ENCODE measurements at places on chromosomes 12 and 14.
A peak's percentile ranks its signal among the peaks of the same experiment; 100 is the strongest.

DNA sequence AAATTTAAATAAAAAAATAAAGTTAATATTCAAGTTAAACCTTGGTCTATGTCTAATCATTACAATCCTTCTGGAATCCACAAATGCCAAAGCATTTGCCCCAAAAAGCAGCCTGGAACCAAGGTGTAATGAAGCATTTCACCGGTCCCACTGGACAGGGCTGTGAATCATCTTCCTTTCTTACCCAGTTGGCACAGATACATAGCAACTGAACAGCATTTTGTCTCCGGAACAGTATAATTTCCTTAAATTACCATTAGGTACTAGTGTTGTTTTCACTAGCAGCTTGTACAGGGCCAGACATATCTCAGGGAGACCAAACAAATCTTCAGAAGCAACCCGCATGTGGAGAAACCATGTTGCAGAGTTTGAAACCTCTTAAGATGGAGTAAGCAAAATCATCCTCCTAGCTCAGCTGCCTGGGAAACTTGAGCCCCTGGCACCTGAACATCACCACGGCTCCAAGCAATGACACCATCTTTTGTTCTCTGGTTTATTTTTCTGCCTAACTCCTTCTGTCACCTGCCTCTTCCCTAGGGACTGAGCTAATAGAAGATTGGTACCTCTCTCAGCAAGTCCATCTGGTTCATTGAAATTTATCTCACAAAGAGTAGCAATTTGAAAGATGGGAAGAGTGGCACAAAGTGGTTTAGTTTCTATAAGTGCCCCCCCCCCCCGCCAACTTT, 17.9 kb upstream of the MDM1 start:
- DNase-seq = no peak

GRCh38 chr12:9809338-9809737, 17.9 kb upstream of the KLRF1 start:
- DNase-seq = peak; percentile 49

DNA sequence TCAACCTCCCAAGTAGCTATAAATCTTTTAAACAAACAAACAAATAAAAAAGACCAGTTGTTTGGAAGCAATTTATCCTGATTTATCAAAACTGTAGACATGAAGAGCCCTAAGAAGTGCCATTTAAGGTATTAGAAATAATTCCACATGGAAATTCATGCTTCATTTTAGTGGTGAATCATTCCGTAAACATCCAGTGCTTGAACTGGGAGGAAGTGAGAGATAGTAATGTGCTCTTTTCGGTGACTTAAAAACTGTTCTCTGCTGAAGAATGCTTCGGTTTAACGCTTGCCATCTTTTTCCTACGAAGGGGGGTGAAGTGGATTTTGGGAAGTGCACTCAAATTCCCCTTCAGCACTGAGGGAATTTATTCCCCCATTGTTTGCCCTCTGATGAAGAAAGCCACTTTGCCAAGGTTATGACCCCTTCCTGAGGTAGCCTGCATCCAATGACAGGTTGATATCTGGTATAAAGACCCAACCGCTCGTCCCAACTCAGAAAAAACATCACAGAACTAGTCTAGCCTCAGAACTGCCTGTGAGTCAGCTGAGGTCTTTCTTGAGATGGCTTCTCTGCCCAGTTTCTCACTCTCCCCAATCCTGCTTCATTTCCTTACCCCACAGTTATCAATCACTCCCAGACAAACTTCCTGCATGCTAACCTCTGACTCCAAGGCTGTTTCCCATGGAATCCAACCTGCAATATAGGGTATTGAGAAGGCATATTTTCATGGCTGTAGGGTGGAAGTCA, 244.1 kb downstream of the AEBP2 start:
- peak; percentile 15 for DNase-seq

DNA sequence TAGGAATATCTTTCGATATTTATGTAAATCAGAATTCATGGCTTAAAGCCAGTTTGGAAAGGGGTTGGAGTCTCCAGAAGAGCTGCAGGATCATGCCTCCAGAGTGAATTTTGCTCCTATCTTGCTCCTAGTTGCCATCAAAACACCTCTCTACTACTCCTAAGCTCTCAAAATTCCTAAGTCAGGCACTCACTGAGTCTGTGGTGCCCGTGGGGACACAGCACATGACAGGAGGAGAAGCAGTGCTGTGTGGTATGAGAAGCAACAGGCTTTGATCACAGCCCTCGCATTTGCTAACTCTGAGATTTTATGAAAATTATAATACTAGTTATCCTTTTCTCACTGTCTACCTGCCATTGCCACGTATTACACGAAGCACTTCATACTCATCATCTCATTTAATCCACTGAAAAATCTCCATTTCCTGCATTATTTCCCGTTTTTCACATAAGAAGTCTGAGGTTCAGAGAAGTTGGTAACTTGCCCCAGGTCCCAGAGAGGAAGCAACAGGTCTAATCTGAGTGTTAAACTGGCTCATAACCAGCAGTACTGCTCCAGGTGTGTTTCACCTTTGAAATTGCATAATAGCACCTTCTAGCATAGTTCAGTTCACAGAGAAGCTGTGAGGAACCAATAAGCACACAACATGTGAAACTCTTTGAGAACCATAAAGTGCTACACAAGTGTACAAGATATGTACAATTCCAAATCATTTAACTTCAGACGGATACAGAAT, 33.1 kb upstream of the SLC35F4 start:
- DNase-seq = no peak

DNA sequence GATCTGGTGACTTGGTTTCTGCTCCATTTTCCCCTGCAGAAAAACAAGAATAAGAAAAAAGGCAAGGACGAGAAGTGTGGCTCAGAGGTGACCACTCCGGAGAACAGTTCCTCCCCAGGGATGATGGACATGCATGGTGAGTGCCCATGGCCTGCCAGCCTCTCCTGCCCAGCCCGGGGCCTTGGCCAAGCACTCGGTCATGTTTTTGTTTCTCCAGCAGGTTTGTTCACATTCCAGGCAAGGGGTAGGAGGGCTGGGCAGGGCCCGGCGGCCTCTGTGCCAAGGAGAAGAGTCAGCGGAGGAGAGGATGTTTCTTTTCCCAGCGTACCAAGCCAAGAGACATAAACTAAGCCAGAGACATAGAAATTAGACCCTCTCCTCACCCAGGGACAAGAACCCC, 13.6 kb downstream of the BCL7A start:
- DNase-seq = peak; percentile 49

DNA sequence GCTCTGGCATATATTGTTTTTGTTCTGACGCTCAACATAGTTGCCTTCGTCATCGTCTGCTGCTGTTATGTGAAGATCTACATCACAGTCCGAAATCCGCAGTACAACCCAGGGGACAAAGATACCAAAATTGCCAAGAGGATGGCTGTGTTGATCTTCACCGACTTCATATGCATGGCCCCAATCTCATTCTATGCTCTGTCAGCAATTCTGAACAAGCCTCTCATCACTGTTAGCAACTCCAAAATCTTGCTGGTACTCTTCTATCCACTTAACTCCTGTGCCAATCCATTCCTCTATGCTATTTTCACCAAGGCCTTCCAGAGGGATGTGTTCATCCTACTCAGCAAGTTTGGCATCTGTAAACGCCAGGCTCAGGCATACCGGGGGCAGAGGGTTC, 77.0 kb downstream of the GTF2A1 start:
- DNase-seq = no peak

DNA sequence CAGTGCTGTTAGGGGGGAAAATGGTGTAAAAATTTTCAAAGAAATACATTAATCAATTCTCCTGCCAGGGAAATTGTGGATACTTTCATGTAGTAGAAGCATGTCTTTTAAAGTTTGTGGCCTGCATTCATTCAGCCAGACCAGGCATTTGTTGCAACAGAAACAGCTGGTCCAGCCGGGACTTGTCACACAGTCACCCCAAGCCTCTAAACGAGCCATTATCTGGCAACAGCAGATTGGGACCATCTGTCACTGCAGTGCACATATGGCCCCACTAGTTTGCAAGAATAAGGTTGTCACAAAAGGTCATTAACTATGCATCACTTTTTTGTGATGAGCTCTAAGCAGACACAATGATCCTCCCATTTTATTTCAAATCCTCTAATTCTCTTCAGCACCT, 193.9 kb downstream of the PHLDA1 start:
- DNase-seq = peak; percentile 98

GRCh38 chr12:65994318-65994717, 136.2 kb downstream of the LLPH start:
- DNase-seq = no peak

DNA sequence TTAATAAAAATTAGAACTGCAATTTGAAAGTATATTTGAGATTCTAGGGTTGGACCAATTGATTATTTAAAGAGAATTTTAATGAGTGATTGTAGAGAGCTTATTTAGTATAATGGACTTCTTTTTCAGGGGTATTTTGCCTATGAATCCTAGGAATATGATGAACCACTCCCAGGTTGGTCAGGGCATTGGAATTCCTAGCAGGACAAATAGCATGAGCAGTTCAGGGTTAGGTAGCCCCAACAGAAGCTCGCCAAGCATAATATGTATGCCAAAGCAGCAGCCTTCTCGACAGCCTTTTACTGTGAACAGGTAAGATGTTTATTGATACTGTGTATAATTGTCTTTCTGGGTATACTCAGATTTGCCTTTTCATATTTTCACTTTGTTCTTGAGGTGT, 35.9 kb upstream of the KCNMB4 start:
- DNase-seq = no peak

GRCh38 chr12:110337912-110338710, 57.1 kb downstream of the ATP2A2 start:
- DNase-seq = no peak

GRCh38 chr14:54848910-54849309, 53.7 kb downstream of the GCH1 start:
- DNase-seq = no peak

DNA sequence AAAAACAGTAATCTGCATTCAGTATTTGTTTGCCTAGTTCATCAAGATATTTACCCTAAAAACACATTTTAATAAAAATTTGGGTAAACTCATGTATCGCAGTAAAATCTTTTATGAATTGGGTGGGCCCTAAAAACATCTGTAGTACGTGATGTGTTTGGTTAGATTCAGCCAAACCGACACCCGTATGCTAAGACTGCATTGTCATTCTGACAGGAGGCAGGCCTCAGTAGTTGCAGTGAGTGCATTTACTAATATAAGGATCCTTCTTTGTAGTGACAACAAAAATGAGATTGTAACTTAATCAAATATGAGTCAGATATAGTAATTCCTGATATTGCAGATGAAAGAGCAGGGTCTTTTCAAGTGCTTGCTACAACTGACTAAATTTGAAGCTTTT, 191.8 kb downstream of the SLC16A7 start:
- no peak for DNase-seq

DNA sequence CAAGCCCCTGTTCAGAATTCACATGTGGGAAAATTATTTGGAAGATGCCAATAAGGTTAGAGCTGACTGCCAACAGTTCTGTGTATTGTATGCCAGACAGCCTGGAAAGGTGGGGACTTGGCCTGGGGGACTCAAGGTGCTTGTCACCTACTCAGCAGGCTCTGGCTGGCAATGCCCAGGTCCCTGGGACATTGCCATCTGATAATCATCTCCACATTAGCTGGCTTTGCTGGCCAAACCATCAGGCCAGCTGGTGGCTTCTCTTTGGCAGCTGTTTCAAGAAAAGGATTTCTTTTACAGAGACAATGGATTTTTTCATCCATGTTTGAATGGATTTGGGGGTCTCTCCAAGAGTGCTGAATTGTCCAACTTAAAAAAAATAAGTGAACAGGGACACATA, 165.2 kb downstream of the BRMS1L start:
- DNase-seq = no peak

- peak; percentile 46 for DNase-seq
Observed at GRCh38 chr12:56723889-56724700, 1.0 kb downstream of the NACA start.

DNA sequence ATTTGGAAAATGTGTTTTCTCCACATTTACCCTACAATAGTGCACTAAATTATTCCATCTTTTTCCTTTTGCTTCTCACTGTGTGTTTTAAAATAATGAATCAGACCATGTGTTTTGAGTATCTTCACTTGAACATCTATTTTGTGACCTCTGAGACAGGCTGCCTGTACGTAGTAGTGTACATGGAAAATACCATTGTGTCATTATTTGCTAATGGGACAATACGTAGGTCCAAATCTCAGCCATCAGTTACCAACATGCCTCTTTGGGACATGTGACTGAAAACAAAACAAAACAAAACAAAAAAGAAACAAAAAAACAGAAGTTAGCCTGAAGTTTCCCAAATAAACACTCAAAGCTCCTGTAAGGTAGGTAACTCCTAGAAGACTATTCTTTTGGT, 7.1 kb upstream of the MYF6 start:
- DNase-seq = no peak

DNA sequence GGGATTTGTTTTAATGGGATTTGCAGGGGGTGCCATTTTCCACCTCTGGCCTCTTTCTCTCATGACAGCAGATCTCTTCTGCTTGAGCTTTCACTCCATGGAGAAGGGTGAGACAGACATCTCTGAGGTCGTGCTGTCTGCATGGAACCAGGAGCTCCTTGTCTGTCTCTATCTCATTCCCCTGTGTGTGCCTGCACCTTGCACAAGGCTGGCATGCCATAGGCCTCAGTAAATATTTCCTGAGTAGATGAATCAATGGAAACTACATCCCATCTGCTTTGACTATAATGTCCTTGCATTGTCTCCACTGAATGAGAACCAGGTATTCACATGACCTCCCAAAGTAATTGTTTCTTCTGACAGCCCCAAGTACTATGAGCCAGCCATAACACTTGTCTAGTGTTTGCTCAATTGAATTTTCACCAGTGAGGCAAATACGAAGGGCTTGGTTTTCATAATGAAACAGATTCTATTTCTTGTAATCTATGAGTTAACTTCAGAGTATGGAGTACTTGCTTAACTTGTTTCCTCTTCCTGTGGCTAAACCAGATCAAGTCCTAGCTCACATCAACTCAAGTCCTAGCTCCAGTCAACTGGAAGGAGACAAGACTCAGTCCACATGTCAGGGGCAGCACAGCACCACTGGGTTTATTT, 32.3 kb downstream of the KCNK13 start:
- DNase-seq = no peak

- DNase-seq = peak; percentile 53
Observed at GRCh38 chr14:23910101-23910875, 43.3 kb upstream of the DHRS4 start.

DNA sequence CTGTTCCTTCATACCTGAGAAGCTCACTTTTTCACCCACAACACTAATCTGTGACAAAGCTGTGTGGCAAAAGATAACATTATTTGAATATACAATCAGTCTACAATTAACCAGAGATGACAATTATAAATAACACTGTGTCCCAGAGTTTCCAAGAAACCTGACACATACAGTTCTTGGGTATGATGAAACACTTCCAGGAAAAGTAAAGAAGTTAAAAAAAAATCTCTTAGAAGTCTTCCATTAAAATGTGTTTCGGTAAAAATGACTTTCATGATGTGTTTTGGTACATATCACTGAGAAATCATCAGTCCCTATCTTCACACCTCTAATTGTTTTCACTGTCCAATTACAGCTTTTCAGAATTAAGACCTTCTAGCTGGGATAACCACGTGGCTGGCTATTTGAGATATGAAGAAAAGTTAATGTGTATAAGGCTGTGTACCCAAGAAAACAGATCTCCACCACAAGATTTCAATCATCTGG, 390.2 kb downstream of the SOX5 start:
- DNase-seq = no peak

DNA sequence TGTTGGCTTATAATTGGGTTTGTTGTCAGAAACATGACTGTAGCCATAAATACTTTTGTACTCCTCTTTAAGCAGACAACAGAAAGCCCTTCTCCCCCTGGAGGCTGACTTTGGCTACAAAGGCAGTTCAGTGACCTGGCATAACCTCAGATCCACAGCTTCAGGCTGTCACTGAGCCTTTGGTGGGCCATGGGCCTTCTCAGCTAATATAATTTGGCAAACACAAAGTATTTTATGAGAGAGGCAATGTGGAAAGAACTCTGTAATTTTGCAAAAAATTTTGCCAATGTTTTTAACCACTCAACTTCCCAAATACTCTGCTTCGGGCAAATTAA, 15.5 kb upstream of the MGP start:
- no peak for DNase-seq

Data from lung (tissue), 17 donors.